Stimulated activated CD8-positive, alpha-beta memory T cell treated with anti-CD3 and anti-CD28 coated beads, Interleukin-4, amount 100 ng/mL, for 1 hour (primary cell): ENCODE measurements at places on chromosomes 12 and 14.

DNA sequence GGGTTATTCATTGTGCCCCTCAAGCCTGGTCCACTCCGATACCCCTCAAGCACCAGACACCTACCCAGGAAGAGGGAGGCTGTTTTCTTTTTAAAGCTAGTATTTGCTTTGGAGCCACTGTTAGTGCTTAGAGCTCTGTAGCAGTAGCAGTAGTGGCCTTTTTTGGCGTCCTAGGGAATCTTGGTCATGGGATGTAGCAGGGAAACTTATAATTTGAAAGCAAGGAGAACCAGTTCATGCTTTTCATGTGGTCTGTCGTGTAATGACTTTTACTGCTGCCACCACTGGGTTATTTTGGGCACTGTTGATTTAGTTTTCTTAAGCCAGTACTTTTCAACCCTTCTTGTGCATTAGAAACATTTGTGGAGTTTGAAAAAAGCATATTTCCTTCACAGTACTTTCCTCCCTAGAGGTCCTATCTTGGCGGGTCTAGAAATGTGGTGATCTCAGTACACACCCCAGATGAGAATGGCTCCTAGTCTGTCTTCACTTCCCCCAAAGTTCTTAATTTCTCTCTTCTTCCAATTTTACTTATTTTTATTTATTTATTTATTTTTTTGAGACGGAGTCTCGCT lies 49.7 kb downstream of the MARK3 start:
- DNase-seq, result no peak

- no peak for DNase-seq
These were observed 240.8 kb upstream of the TMPO start for GRCh38 chr12:98274430-98275130.

- no peak for DNase-seq
These were observed 10.7 kb downstream of the EID3 start for GRCh38 chr12:104314242-104314614.

- no peak for DNase-seq
These were observed 114.8 kb downstream of the PLEKHA5 start for GRCh38 chr12:19244312-19244711.
